OCI-M1 (cell line): ENCODE measurements at places on chromosomes 7 and 10.

DNA sequence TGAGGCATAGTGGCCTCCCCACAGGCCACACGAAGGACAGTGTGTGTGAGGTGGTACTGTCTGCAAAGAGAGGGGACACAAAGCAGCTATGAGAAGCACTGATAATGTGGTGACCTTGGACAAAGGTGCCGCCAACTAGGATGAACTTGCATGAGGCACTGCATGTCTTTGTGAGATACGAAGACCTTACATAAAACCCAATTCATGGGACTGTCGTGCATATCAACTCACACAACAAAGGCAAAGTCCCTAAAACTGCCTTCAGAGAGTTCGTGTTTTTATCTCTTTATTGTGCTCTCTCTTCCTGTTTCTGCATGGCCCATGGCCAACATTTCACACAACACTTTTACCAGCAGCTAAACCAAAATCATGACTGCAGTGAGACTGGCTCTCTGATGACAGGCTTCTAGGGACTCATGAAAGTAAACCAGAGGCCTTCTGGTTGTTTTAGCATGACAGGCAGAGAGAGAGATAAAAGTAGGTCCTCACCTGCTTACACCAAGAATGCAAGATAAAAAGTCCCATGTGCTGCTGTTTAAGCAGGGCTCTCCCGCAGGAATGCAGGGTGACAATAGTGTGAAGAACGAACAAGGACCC, 347.8 kb downstream of the ELMO1 start:
- DNase-seq: peak; percentile 78

DNA sequence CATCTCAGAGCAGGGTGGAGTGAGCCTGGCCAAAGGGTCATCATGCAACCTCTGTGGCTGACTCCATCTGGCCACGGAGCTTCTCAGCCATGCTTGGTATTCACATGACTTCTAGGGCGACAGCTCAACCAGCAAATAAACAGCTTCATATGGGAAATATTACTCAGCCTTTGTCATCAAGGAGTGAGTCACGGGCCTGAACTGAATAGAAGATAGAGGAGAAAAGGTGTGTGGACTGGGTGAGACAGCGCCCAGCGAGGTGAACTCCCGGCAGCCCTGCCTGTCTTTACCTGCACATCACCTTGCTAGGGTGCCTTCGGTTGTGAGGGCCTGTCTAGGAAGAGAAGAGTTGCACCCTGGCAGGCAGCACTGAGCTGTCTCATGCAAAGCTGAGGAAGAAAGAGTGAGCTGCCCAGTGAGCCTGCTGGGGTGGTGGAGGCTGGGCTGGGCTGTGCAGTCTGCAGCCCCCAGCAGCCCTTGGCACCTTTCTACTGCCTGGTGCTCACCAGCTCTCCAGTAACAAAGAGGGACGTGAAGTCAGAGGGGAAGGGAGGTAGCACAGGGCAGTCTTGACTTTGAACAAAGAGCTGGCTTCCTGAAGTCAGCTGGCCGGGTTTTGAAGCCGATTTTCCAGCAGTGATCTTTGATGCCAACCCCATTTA, 114.2 kb downstream of the EGFR start:
- DNase-seq: no peak

DNA sequence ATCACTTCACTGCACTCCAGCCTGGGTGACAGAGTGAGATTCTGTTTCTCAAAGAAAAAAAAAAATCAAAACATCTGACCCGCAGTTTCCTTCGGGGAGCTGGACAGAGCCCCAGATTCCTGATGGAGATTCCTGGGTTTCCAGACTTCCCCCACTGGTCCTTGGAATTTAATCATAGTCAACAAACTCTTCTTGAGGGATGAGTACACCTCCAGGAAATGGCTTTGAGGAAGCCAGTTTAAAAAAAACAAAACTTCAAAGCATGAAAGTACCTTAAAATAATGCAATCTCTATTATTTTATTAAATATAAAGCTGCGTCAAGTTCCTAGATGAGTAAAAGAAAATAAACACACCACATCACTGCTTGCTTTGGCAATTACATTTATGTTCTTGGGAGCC, 1.2 kb upstream of the MAD1L1 start:
- no peak for DNase-seq

DNA sequence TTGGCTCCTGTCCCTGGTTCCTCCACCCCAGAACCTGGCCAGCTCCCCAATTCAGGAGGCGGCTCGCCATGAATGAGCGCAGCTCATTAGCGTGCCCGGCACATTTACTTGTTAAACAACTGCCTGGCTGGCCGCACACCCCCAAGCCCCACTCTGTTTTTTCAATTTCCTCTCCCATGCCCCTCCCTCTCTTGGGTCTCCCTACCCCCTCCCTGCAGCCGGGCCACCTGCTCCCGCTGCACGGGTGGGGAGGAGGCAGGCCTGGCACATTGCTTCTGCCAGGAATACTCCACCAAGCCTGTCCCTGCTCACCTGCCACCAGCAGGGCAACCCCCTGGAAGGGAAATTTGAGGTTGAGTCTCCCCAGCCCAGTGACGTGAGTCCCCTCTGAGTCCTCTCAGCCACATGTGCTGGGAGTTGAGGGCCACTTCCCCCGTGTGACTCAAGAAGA, 2.5 kb upstream of the SLIT1 start:
- no peak for DNase-seq

DNA sequence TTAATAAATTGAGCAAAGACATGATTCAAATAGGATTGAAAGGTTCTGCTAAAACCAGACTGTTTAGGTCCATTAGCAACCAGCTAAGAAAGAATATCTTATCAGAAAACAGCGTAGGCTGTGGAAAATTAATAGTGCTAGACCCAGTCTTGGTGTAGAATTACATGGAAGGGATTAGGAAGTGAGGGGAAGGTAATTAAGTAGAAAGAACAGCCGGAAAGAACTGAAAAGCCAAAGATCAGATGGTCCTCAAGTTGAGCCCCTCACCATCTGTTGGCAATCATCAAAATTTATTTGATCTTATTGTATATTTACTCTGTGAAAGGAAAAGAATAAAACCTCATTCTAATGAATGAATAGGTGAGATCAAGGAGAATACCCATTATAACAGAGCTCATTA, 50.1 kb downstream of the COL1A2 start:
- DNase-seq: no peak

DNA sequence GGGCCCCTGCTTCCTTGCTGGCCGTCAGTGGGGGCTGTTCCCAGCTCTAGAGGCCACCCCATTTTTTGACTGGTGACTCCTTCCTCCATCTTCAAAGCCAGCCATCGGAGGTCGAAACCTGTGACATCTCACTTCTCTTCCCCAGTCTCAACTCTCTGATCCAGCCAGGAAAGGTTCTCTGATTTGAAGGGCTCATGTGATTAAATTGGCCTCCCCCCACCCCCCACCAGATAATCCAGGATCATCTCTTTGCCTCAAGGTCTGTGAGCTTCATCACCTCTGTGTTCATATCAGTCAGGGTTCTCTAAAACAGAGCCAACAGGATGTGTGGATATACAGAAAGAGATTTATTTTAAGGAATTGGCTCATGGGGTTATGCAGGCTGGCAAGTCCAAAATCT, 5.6 kb upstream of the RAMP3 start:
- no peak for DNase-seq

DNA sequence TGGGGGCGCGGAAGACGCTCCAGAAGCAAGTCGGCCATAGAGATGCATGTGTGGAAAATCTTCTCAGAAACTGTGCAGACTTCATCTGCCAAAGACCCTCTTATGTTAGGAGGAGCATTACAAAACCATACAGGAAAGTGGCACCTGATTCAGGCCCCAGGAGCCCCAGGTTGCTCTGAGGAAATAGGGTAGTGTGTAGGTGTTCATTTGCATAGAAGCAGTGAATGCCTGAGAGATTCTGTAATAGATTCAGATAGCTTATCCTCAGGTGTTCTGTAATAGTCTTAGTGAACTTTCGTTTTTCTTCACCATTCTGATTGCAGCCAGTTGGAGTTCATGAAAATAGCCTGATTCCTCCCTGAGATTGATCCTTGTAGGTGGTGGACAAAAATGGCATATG, 106.4 kb upstream of the GJD4 start:
- DNase-seq: no peak

- peak; percentile 33 for DNase-seq
These were observed 992.2 kb downstream of the PCDH15 start for GRCh38 chr10:53808677-53809372.

GRCh38 chr7:117124591-117125220, 171.4 kb downstream of the ST7 start:
- DNase-seq: peak; percentile 94

DNA sequence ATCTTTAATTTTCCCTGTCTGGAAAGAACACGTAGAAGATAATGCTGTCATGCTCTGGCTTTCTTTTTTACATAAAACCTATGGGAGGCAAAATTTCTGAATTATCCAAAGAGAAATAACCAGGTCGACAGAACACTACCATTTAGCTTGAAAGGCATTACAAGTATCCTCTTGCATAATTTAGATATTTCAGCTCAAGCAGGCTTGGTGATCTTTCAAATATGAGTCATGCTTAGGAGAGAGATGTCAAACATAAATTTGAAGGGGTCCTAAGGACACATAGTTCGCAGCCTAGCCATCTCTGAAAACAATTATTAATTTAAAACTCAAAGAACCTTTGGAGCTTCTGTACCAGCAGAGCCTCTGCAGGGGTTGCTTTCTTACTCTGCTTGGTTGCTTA, 100.9 kb downstream of the FAS start:
- DNase-seq: peak; percentile 78

- no peak for DNase-seq
These were observed 190.6 kb downstream of the HERPUD2 start for GRCh38 chr7:35504365-35504764.

DNA sequence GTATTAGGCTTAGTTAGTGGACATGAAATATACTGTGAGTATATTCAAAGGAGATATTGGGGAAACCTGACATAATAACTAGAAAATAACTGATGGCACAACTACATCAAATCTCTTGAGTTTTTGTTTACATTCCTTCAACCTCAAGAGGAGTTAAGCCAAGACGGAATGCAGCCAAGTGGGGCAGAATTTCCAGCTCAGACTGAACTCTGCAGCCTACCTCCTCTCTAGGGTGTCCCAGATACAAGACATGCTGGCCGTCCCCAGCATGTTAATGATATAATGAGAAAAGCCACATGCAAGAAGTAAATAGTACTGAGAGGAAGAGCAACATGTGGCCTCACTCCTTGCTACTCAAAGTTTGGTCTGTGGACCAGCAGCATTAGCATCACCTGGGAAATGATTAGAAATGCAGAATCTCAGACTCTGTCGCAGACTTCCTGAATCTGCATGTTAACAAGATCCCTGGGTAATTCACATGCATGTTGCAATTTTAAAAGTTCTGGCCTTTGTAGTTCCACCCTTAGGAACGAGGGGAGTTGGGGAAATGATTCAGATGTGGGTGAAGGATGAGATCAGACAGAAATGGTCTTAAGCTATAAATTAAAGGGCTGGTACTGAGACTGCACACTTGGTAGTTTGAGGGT, 118.4 kb upstream of the CACUL1 start:
- DNase-seq: no peak

GRCh38 chr10:72243822-72244437, 27.9 kb upstream of the ASCC1 start:
- DNase-seq: peak; percentile 88
